ENCODE measurements at places on chromosomes 7 and 10.

GRCh38 chr7:157009778-157010587, 480 bp downstream of the MNX1 start:
- no peak for DNase-seq

- DNase-seq: no peak
Measured at GRCh38 chr7:12802070-12802469, 114.6 kb downstream of the ARL4A start.

DNA sequence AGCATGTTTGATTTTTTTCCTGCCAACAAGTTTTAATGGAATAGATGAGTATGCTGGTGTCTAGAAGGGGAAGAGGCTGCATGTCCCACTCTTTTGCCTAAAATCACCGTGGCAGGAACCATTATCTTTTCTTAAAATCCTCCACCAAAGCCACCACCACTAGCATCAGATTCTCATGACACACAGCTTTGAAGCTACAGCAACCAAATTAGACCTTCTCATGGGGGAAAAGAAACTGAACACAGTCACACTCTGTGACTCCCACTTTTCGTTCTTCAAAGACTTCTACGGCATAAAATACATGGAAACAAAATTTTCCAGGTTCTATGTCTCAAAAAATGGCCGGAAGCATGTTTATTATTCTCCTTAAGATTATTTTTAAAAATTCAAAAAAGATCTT, 81.8 kb downstream of the SGMS1 start:
- no peak for DNase-seq

GRCh38 chr7:17099083-17099973, 199.1 kb upstream of the AHR start:
- DNase-seq: no peak

DNA sequence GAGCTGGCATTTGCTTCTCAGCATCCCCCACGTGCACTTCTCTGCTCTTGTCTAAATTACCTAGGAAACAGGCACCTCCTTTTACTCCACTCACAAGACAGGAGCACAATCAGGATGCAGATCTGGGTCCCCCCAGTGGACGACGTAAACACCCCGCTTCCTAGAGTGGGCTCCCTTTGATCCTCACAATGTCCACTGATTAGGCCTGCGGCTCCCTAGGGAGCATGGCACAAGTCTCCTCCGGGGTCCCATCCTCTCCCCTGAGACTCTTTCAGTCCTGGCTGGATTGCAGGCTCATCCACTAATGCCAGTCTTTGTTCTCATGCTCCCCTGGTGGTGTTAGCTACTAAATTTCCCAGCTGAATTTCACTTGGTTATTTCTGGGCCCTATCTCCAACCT, 98.3 kb downstream of the GLI3 start:
- no peak for DNase-seq

- no peak for DNase-seq
Measured at GRCh38 chr7:100867776-100868485, 744 bp downstream of the TRIP6 start.

GRCh38 chr10:36872702-36873393, 252.6 kb upstream of the ANKRD30A start:
- DNase-seq: no peak

DNA sequence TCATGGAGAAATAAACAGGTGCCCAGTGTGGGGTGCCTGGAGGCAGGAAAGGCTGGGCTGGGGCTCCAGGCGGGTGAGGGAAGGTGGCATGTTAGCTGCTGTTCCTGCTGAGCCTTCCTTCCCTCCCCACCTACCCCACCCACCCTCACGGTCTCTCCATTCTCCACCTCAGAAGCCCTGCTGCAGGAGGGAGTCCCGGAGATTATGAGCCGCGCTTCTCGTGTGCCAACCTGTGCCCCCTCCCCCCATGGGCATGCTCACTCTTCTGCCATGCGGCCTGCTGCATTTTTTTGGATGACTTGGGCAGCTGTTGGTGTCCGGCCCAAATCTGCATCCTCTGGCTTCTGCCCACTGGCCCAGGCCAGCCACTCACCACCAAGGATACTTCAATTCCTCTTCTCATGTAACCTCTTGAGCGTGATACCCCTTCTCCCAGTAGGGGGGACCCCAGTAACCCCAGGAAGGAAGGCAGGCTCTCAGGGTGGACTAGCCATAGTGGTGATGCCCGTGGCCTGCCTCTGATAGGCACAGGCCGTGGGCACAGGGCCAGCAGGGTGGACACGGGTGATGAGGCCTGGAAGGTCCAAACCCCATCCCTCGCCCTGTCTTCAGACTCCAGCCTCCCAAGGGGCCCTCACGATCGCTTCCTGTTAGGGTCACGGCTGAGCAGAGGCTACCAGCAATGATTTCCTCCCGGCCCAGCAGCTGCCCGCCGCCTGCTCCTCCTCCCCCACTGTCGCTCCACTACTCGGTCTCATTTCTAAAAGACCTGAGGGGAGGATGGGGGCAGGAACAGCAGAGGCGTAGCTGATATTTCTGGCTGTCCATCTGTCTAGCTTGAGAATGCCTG, 27.8 kb downstream of the UNC5B start:
- no peak for DNase-seq

DNA sequence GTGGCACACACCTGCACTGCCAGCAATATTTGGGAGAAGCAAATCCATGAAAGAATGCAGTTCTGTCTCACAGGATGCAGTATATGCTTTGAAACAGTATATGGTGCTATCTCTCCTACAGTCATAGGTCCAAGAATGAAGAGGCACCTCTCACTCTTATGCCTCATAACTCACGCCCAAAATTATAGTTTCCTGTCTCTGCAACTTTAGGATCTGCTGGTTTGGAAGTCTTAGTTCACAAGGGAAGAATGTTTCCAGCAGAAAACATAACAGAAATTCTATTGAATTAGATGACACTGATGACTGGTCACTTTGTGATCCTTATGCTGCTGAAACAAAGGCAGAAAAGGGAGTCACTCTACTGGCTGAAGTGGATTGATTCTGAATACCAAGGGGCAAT, 5.7 kb downstream of the C10orf67 start:
- DNase-seq: no peak

GRCh38 chr10:77177161-77177560, 460.4 kb downstream of the KCNMA1 start:
- DNase-seq: no peak

DNA sequence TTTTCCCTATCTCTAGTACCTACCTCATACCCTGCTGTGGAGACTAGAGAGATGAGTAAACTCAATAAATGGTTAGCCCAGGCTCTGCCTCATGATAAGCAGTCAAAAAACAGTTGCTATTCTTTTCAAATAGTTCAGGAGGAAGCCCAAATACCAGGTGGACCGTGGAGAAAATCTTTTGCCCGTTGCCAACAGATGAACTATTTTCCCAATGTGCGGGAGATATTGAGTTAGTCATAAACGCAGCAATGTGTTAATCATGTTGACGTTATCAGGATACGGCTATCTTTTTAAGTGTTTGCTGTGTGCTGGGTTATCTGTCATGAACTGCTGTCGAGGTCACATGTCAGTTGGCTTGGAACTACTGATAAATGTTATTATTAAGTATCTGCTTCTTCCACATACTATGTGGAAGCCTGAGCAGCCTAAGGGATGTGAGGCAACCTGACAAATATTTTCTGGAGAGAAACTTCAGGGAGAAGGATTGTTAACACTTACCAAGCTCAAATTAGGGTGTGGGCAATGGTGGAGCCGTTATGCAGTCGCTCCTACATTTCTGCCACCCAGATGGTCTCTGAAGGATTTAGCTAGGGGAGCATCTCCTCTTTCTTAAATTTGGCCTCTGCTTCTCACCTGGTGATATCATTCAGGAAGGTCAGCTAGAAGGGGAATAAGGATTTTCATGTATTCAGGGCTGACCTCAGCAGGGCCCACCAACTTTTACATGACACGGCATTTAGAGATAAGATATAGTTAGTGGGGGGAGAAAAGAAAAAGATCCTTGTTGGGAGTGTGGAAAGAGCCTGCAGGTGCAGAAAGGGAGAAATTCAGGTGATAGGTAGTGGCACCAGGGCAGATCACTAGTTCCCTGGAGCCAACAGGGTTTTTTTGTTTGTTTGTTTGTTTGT, 33.5 kb upstream of the SLC26A3 start:
- no peak for DNase-seq

- DNase-seq: no peak
Measured at GRCh38 chr7:47373871-47374451, 207.9 kb downstream of the TNS3 start.

GRCh38 chr7:75867390-75867717, 11.5 kb upstream of the RHBDD2 start:
- no peak for DNase-seq

DNA sequence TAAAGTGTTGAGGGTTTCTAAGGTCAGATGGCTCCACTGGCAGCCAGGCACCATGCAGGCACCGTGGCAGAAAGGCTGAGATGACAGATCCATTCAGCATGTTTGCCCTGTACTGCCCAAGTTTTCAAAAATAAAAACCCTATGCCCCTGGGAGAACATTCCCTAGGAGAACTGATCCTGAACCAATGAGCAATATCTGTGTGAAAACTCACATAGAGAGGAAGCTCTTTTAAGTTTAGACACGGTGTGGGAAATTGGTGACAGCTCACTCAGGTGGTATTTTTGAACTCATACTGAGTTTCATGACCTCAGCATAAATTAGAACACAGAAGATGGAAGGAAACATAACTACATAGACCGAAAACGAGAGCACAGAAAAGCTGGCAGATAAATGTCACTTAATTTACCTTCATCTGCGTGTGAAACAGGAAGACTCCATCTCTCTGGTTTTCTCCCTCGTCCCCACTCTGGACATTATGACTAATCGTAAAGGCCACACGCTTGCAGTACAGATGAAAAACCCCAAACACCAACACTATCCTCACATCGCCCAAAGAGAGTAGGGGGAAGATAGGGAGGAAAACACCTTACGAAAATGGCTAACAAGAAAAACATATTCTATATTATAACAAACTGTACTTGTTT, 127.8 kb downstream of the ICA1 start:
- DNase-seq: no peak

DNA sequence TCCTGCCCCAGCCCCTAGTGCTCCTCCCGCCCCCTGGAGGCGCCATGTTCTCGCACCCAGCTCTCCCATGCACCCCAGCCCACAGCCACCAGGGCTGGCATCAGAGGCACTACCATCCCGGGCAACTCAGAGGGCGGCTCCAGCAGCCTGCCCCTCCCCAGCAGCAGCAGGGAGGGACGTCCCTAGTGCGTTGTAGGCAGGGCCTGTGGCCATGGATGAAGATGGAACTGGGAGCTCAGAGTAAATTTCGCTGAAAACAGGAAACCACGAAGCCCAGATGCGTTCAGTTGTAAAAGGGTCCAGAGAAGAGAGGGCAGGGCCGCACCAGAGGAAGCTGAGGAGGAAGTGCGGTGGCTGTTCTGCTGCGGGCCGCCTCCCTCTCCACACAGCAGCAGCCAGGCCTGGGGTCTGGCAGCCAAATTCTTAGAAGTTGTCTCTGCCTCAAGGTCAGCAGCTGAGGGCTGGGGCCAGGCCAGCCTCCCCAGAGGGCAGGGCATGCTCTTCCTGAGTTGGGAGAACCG, 24.6 kb downstream of the VSIR start:
- DNase-seq: no peak

DNA sequence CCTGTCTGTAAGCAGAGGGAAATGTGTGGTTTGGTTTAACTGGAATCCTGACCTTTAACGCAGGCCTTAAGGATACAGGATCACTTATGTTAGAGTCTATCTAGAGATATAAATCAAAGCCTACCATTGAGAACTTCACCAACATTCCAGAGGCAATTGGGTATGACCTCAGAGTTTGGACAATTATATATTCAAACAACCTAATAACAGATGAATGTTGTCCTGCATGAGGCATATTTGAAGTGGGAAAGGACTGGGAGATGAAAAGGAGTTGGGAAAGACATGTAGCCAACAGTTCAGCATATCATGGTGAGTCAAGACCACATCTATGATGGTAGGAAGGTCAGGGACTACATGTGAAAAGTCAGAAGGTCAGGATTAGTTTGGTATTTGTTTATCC, 274.2 kb downstream of the DOCK4 start:
- no peak for DNase-seq

DNA sequence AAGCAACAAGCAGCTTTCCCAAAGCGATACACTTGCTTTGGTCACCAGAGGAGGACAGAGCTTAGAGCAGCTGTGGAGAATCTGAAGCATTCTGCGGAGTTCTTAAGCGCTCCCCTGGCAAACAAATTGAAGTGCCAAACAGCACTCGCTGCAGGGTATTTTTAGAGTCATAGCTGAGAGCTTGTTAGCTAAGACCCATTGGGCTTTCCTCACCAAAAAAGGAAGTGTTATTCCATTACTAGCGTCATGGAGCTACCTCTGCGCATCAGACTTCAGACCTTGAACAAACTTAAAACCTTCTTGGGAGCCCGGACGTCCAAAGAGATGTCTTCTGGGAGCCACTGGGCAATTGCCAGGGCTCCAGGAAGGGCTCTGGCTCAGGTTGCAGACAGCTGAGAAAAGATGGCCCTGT, 23.2 kb upstream of the BMPR1A start:
- DNase-seq: no peak

- DNase-seq: peak; percentile 15
Measured at GRCh38 chr7:100799037-100799896, 28.1 kb downstream of the EPHB4 start.

DNA sequence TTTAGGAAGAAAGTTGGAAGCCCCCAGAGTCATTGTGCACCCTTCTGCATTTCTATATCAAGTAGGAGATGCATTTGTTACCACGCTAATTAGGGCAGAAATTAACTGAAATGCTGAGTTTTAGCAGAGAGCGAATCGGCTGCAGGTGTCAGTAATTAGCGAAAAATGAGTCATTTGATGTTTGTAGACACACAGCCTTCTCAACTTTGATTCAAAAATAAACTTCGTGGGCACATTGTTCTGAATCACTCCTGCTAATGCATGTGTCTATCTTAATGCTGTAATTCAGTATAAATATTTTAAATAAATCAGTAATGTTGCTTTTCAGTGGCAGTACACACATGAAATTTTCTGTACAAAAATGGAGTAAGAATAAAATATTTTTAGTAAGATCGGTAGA, 109.5 kb upstream of the CARD11 start:
- no peak for DNase-seq

DNA sequence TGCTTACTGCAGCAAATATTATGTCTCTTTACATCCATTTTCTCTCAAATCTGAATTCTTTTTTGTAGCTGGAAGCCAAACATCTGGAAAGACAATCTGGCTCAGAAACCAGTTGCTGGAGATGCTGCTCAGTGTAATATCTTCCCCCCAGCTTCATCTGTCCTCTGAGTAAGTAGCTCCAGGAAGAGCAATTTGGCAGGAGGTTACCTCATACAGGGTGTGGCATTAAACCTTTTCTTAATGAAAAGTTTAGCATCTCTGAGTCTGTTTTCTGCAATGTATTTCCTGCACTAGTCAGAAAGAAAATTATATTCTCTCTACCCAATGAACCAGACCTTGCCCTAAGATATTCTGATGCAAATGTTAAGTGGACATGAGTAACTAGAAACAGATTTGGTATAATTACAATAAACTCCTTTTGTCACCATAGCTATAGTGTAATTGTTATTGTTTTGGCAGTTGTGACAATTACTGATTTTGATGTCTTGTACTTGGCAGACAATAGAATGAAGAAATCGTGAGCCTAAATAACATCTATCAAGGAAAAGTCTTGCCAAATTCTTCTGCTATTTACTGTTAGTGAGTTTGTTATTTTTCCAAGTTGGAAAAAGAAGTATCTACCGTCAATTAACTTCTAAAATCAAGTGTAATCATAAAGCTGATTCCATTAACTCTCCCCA, 123.3 kb downstream of the WDFY4 start:
- DNase-seq: no peak

- DNase-seq: no peak
Measured at GRCh38 chr7:50156706-50157105, 63.7 kb upstream of the ZPBP start.

All from stimulated activated CD4-positive, alpha-beta T cell treated with anti-CD3 and anti-CD28 coated beads, TNF-alpha, amount 100 ng/mL, for 4 hours (primary cell).